Activated naive CD8-positive, alpha-beta T cell treated with anti-CD3 and anti-CD28 coated beads for 36 hours (primary cell): ENCODE measurements at places on chromosomes 1 and 21.

GRCh38 chr1:175158170-175158591 lies 34.4 kb downstream of the KIAA0040 start:
- DNase-seq = no peak

DNA sequence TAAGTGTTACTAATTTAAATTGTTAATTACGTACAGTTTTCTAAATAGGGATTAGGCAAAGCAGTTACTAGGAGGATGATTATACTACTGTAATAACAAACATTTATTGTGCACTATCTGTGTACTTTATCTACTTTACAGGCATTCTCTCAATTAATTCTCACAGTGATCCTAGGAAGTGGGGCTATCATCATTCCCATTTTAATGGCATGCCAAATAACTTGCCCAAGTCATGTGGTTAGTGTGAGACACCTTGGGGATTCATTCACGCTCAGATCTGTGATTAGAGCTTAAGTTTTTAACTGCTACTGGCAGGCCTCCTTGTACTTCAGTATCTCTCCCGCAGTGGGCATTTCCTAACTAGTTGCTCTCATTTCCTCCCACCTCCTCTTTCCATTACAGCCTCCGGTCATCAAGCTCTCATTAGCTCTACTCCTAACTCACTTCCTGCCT lies 11.5 kb downstream of the PHLDA3 start:
- DNase-seq = no peak

GRCh38 chr1:48058135-48059025 lies 61.2 kb upstream of the TRABD2B start:
- no peak for DNase-seq

- DNase-seq = no peak
These were observed 26.1 kb upstream of the CR2 start for GRCh38 chr1:207427832-207428585.

DNA sequence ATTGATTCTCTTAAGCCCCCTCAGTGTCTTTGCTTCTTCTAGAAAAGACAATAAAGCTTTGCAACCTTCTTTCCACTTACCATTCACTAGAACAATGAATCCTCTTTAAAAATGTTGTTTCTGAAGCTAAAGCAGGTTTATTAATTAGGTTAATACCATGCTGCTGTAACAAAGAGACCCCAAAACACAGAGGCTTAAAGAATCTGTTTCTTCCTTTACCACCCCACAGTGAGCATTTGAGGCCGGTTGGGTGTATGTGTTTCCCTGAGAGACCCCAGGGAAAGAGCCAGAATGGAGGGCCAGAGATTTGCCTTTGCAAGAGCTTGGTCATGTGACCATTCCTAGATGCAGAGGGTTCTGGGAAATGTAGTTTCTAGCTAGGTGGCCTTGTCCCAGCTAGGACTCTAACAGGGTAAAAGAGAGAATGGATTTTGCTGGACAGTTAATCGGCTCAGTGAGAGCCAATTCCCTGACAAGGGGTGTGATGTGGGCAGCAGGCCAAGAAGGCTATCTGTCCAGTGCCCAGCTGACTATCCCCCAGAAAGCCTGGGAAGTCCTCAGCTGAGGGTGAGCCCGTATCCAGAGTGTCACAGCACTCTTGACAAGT lies 191.8 kb upstream of the TMEM51 start:
- no peak for DNase-seq
